H4 (cell line): ENCODE measurements at places on chromosomes 6 and 20. TPM values are rescaled to one million over a fixed set of nuclear protein-coding genes. Genes with fewer than 3 reads are reported as not detected.

GRCh38 chr6:33750244-33750991, 3.7 kb upstream of the IP6K3 start:
- DNase-seq = no peak

DNA sequence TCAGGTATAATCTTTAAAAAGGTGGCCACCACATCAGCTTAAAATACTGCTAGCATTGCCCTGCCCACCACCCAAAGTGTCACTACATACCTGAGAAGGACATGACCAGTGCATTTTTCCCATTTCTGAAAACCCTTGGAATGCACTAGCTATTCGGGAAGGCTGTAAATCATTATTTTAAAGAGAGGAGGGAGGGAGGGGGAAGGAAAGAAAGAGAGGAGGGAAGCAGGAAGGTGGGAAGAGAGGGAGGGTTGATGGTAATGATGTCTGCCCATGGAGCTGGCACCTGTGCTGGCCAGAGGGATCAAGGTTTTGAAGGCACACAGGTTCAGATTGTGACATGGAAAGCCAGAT, 32.4 kb downstream of the VAPB start:
- DNase-seq = no peak

GRCh38 chr6:31713465-31713864, 1.7 kb upstream of the LY6G6D start:
- no peak for DNase-seq

NKX2-2 gene
- 0.56 and 1.2 TPM in 2 replicates for total RNA-seq

DNA sequence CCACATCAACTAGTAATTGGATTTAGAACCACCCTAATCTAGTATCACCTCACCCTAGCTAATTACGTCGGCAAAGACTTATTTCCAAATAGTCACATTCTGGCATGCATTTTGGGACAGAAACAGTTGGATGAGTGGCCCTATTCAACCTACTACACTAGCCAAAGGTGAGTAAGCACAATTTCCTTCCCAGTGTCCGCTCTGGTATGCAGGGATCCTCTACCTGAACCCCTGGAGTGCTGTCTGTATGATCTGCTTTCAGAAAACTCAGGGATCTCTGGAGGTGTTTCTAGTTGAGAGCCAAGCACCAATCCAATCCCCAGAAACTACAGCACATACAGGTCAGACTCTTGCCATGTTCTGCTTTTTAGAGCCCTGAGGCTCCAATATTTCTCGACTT, 717.4 kb upstream of the MANEA start:
- no peak for DNase-seq

CLPSL2 gene
- total RNA-seq = 5.7 TPM in 1 of 2 replicates, not detected in the other

DNA sequence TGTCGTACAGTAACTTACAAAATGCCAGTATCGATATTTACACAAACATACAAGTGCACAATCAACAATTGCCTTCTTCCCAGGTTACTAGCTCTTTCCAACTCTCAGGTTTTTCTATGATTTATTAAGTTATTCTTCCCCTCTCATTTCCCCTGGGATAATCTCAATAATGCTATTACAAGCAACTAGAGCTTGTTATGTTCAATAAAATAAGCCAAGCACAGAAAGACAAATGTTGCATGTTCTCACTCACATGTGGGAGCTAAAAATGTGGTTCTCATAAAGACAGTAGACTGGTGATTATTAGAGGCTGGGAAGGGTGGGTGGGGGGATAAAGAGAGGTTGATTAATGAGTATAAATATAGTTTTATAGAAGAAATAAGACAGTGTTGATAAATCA, 577.1 kb downstream of the HACE1 start:
- no peak for DNase-seq

EYA2 gene
- total RNA-seq = 0.14 and 0.60 TPM in 2 replicates

WFDC5 gene
- not detected in 2 replicates for total RNA-seq

DNA sequence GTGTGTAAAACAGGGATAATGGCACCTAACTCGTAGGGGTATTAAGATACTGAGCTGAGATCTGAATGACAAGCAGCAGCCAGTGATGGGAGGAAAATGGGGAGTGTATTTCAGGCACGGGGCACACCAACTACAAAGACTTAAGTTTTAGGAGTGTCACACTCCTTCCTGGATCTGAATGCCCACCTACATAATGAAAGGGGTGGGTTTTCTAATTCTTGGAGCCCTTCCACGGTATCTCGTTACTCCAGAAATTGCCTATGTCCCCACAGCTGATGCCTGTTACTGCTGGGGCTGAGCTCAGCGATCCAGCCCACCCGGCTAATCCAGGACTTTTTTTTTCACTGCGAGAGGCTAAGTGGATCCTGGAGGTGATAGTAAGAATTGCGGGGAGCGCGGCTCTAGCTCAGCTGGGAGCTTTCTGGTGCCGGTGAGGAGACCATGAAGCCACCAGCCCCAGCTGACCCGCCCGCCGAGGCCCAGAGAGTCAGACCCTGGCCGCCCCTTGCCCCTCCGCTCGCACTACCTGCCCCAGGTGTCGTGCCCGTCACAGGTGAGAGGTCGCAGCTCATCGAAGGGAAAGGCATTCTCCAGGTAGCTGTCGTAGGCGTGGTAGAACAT, 727 bp downstream of the EDEM2 start:
- DNase-seq = no peak

DNA sequence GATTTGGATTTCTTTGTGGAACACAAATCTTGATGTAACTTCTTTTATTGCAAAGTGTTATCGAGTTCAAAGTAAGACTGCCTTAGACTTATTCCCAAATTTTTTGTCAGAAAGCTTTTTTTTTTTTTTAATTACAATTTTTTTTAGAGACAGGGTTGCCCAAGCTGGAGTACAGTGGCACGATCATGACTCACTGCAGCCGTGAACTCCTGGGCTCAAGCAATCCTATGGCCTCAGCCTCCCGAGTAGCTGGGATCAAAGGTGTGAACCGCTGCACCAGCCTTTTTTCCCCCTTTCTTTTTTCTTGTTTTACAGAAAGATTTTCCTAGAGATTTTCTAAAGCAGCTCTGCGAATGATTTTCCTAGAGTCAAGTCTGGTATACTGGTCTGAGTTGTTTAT, 2.8 kb downstream of the RIOK1 start:
- DNase-seq = no peak

DNA sequence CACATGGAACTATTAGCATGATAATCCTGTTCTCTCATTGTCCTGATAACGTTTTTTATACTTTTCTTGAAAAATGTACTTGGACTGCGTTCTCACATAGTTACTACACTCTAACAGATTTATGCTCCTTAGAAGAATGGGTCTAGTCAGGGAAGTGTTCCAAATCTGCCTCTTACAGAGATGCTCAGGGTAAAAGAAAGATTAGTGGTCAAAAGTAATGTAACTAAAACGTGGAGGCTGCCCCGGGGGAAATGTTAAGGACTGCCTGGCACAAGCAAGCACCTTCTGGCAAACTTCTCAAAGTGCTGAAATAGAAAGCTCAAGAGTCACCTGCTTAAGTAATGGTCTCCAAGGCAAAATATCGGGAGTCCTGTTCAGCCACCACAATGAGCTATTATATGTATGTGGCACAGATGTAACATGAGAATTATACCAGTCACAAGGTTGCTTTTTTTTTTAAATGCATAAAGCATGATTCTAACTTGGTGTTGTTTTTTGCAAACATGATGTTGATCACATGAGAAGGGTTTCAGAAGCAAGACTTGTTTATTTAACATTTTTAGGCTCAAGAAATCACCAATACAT, 244.5 kb upstream of the JARID2 start:
- DNase-seq = no peak

- no peak for DNase-seq
These were observed 215.4 kb downstream of the HIVEP2 start for GRCh38 chr6:142729618-142730017.

GRCh38 chr20:57977141-57977540, 251.3 kb downstream of the ANKRD60 start:
- DNase-seq = no peak

DNA sequence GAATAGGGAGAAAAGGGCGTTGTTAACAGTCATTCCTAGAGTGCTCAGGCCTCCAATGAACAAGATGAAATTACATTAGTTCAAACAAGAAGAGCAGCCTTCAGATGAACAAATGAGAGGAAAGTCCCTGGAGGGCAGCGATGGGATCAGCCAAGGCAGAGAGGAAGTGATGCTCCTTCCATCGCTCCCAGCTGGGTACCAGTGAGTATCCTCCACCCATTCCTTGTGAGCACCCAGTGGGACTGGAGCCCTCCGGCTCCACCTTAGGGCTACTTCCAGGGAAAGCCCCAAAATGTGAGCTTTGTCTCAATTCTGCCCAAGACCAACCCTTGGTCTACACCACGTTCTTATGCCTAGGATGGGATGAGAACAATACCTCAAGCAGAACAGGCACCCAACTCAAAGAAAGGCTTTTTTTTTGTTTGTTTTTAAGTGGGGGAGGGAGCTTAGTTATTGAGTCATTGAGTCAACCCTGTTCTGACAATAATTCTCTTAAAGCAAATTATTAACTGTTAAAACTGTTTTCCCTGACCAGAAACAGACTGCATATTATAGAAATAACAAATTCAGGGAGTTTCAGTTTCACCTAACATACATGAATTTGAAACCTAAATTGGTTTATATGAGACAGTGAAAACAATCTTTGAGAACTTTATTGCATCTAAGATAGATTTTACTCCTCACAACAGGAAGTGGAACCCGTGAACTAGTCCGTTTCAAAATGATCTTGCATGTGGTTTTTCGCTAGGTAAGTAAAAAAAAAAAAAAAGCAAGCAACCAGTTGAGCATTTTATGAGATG, 106.9 kb downstream of the IPCEF1 start:
- DNase-seq = no peak

DPPA5 gene
- not detected in 2 replicates for total RNA-seq

DNA sequence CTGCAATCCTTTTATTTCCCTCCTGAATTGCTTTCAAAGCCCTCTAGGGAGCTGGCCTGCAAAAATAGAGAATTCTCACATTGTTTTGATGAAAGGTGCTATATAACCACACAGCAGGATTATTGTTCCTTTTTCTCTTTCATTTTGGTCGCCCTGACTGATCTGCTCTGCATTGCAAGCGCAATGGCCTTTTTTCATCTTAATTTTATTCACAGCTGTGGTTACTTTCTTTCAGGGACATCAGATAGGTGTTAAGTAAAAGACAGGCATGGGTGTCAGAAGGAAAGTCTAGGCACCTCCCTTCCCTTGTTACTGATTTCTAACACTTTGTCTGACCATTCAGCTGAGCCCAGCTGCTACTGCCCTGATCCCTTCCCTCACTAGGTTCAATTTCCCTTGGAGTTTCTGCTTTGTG, 850.5 kb upstream of the MAP3K7 start:
- no peak for DNase-seq

DNA sequence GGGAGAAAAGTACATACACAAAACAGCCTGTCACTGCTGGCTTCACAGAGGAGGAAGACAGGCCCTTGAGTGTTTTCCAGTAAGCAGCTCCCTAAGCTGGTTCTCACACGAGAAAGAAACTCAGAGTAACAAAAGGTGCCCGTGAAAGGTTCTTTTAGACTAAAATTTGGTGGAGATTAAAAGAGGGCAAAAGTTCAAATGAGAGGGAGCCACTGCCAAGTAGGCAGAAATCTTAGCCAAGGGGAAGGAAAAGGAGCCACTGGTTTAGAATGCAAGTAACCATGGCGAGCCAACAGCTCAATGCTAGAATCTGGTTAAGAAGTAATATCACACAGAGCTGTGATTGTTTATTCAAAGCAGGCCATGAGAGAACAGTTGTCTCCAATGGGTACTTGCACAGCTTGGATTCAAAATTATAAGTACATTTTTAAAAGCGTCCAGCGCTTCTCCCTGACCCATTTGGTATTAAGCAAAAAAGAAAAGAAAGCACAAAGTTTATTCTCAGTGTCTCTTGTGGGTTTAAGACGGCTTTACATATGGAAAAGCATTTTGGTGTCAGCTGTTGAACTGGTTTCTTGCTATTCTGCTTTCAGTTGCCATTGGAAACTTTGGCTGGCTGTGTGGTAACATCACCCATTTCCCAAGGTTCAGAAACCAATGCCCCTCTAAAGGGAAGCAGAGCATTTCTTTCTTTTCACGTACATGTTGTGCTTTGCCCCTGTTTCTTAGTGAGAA, 648.5 kb downstream of the RNF144B start:
- no peak for DNase-seq

GRCh38 chr6:97151601-97152000, 131.4 kb downstream of the MMS22L start:
- no peak for DNase-seq

DNA sequence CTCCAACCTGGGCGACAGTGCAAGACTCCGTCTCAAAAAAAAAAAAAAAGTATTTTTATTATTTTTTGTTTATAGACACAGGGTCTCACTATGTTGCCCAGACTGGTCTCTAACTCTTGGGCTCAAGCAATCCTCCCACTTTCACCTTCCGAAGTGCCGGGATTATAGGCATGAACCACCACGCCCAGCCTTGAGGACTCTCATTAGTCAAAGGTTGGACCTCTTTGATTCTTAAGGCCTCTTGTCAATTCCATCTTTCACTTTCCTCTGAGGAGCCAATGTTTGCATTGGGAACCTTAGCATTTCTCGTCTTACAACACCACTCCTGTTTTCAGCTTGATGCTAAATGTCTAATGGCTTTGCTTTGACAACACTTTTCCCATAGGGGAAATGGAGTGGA, 16.1 kb upstream of the CDK19 start:
- DNase-seq = no peak

SCRT2 gene
- not detected in 2 replicates for total RNA-seq

GRCh38 chr6:120274547-120274946, 925.0 kb upstream of the MAN1A1 start:
- DNase-seq = no peak

SPATS1 gene
- not detected in 2 replicates for total RNA-seq

DNA sequence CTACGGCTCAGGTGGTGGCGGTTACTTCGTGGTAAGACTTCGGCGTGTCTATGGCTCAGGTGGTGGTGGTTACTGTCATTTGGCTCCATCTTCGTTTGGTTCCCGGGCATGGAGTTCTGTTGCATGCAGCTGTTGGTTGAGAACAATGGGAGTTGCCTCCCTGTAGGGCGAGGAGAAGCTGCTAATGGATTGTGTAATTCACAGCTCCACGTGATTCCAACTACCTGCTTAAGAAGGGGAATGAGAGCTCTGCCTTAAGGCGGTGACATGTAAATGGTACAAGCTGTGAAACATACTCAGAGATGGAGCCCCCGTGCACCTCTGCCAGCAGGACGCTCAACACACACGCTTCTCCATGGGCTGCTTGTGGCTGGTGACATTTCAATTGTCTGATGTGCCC, 12.4 kb upstream of the DACT2 start:
- DNase-seq = no peak

LIME1 gene
- total RNA-seq = 0.27 and 0.68 TPM in 2 replicates

C6orf132 gene
- not detected in 2 replicates for total RNA-seq

GRCh38 chr6:29675561-29675960, 5.4 kb downstream of the ZFP57 start:
- DNase-seq = no peak

DNA sequence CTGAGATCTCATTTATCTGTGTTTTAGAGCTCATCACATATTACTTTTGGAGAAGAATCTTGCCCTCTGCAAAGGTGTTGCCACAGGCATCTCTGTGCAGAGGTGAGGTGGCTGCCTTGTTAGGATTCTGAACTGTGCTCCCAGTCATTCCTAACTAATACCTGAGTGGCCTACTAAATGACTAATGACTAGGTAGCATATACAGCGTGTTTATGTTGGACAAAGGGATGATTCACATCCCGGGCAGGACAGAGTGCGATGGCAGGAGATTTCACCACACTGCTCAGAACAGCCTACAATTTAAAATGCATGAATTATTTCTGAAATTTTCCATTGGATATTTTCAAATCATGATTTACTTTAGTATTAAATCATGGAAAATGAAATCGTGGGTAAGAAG, 23.1 kb upstream of the CGA start:
- no peak for DNase-seq

UST gene
- total RNA-seq = 9.3 and 11.7 TPM in 2 replicates

GRCh38 chr20:17860301-17861197, 108.0 kb downstream of the SNX5 start:
- no peak for DNase-seq
